ENCODE measurements at places on chromosomes 7 and 10. TPM values are rescaled to one million over a fixed set of nuclear protein-coding genes. Genes with fewer than 3 reads are reported as not detected.
A peak's percentile ranks its signal among the peaks of the same experiment; 100 is the strongest.

TET1 gene
- 4.7 TPM for polyA plus RNA-seq

C10orf105 gene
- 0.14 TPM for polyA plus RNA-seq

TUBB8 gene
- polyA plus RNA-seq, result not detected

KNDC1 gene
- 0.11 TPM for polyA plus RNA-seq

ANXA8L1 gene
- polyA plus RNA-seq, result 0.08 TPM

CHAT gene
- polyA plus RNA-seq, result not detected

GIMAP6 gene
- polyA plus RNA-seq, result not detected

FGFBP3 gene
- 0.40 TPM for polyA plus RNA-seq

DNA sequence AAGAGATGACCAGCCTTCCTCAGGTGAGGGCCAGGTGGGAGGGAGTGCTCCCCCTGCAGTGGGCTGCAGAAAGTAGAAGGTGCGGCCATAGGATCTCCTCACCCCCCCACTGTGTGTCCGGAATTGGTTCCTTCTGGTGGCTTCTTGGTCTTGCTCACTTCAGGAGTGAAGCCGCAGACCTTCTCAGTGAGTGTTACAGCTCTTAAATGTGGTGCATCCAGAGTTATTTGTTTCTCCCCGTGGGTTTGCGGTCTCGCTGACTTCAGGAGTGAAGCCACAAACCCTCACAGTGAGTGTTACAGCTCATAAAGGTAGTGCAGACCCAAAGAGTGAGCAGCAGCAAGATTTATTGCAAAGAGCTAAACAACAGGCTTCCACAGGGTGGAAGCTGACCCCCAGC, 90.3 kb upstream of the NPS start:
- no peak overlapping the region for H3K4me3 ChIP-seq
- no peak overlapping the region for H3K27ac ChIP-seq
- H3K36me3 ChIP-seq, result no peaks in the 10 kb centered on the region
- no peaks in the 10 kb centered on the region for H3K27me3 ChIP-seq

DNA sequence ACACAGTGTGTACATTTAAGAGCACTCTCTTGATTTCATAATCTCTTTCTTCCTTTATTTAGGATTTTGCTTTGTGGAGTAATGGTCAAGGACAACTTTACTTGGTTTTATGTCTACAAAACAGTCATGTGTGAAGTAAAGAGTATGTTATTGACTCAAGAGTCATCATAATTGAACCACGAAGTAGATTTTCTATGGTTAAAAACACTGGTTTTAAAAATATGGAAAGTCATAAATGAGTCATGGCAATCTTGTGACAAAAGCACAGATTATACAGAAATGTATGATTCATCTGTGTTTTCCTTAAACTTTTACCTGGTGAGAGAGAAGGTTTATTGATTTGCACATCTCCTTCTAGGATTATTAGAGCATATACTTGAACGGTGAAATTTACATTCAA, 969.7 kb downstream of the GATA3 start:
- H3K36me3 ChIP-seq, result no peaks in the 10 kb centered on the region
- no peak overlapping the region for H3K27ac ChIP-seq
- DNase-seq, result no peak
- no peak overlapping the region for H3K4me3 ChIP-seq
- H3K27me3 ChIP-seq, result no peaks in the 10 kb centered on the region
- no peaks in the 10 kb centered on the region for H3K4me1 ChIP-seq

GRCh38 chr10:13708256-13708990, 121.7 kb downstream of the PRPF18 start:
- peaks cover 25% of the 10 kb centered on the region for H3K4me1 ChIP-seq
- no peak for DNase-seq
- H3K27ac ChIP-seq, result peak overlapping the region; percentile 75

DNA sequence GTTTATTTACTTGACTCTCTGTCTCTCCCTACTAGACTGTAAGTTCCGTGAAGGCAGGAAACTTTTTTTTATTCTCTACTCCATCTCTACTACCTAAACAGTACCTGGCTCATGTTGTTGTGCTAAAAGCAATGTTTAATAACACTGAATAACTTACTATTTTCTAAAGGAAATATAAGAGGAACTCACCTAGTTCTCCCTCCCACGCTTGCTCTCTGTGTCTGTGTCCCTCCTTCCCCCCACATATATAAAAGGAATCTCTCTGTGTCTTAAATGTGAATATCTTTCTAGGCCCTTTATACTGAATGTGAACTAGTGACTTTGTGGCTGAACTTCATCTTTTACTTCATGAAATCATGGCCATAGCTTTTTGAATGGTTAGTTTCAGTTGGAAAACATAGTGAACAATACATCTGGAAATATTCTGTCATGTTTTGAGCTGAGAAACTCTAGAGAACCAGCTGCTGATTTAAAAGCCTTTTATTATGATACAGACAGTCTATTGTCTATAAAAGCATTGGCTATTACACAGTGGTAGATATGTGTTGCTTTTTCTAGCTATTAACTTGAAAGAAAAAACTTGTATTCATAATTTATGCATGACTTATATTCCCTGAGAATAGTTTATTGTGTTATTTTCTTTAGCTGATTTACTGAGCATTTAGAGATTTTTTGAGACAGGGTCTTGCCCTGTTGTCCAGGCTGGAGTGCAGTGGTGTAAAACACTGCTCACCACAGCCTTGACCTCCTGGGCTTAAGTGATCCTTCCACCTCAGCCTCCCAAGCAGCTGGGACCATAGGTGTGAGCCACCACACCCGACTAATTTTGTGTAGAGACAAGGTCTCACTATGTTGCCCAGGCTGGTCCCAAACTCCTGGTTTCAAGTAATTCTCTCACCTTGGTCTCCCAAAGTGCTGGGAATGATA, 42.5 kb downstream of the VCL start:
- no peak overlapping the region for H3K4me3 ChIP-seq
- H3K4me1 ChIP-seq, result peaks cover 7% of the 10 kb centered on the region
- DNase-seq, result no peak
- H3K36me3 ChIP-seq, result no peaks in the 10 kb centered on the region

DNA sequence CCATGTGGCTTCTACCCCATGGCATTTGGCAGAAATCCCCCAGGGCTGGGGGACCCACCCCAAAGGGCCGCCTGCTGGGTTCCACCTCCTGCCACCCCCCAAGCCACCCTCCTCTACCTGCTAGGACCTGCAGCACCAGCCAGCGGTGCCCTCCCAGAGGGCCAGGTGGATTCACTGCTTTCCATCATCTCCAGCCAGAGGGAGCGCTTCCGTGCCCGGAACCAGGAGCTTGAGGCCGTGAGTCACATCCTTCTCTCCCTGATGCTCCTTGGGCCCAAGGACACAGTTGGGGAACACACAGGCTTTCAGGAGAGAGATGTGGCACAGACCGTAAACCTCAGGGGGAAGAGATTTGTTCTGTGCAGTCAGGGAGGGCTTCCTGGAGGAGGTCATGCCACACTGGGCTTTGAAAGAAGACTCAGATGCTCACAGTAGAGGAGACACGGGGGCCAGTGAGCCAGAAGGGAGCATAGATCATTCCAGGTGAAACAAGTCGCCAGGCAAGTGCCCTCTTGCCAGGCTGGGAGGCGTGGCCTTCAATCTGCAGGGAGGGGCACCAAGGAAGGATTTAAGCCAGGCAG, 11.5 kb upstream of the SH2B2 start:
- no peaks in the 10 kb centered on the region for H3K36me3 ChIP-seq
- H3K4me3 ChIP-seq, result no peak overlapping the region

- H3K36me3 ChIP-seq, result no peaks in the 10 kb centered on the region
- H3K27ac ChIP-seq, result peak overlapping the region; percentile 19
- peak; percentile 78 for DNase-seq
Measured at GRCh38 chr10:21516242-21517131, 9.0 kb downstream of the SKIDA1 start.

DNA sequence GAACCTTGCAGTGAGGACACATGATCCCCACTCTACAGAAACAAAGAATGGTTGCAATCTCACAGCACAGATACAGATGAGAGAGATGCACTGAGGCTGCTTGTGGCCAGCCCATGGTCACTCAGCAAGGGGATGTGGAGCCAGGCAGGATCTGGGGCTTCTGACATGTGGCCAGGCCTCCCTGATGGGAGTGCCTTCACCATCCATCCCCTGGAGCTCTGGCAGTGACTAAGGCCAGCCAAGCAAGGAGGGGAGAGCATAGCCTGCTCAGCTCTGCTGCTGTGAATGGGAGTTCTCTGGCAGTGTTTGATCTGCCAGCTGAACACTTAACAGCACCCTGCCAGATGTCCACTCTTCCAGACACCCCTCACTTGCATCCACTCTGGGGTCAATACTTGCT, 19.8 kb downstream of the C10orf71 start:
- H3K4me1 ChIP-seq, result no peaks in the 10 kb centered on the region
- H3K27ac ChIP-seq, result no peak overlapping the region
- no peaks in the 10 kb centered on the region for H3K36me3 ChIP-seq
- no peak overlapping the region for H3K4me3 ChIP-seq

DNA sequence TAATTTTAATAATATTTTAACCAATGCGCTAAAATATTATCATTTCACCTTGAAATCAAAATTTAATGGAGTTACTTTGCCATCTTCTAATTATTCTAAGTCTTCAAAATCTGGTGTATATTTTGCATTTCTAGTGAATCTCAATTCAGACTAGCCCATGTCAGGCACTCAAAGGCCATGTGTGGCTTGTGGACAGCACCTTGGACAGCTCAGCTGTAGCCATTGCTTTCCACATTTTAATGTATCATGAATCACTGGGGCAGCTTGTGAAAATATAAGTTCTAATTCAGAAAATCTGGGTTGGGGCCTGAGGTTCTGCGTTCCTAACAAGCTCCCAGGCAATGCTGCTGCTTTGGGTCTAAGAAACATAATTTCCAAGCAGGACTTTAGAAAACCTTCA, 57.2 kb downstream of the MGAM2 start:
- no peaks in the 10 kb centered on the region for H3K36me3 ChIP-seq
- no peak overlapping the region for H3K27ac ChIP-seq
- no peak overlapping the region for H3K4me3 ChIP-seq
- no peaks in the 10 kb centered on the region for H3K4me1 ChIP-seq
- DNase-seq, result no peak
- H3K27me3 ChIP-seq, result no peaks in the 10 kb centered on the region

DNA sequence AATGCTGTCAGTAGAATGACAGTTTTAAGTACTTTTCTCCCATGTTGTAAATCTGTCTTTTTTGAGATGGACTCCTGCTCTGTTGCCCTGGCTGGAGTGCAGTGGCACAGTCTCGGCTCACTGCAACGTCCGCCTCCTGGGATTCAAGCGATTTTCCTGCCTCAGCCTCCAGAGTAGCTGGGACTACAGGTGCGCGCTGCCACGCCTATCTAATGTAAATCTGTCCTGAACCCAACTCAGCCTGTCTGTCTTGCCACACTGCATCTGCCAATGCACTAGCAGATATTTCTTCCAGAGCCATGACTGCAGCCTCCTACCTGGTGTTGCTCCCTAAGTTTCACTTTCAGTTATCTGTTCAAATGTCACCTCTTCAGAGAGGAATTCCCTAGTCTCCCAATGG, 264.1 kb downstream of the PHF14 start:
- no peak for DNase-seq
- H3K4me1 ChIP-seq, result no peaks in the 10 kb centered on the region
- no peak overlapping the region for H3K27ac ChIP-seq
- H3K4me3 ChIP-seq, result no peak overlapping the region
- no peaks in the 10 kb centered on the region for H3K27me3 ChIP-seq

DNA sequence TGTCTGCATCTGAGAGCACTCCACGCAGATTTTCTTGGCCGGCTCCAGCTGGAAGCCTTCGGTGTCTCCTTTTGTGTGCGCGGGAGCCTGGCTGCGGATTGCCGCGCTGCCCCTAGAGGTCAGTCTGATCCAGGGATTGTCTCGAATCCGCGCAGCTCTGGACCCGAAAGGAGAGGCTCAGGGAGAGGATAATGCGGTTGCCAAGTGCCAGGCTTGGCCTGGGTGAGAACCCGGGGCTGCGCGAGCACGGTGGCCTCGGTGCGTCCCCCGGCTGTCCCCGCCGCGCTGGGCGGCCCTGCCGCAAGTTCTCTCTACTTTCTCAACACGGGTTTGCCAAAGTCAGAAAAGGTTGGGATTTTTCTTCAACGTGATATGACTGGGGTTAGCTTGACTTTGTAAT, 140.9 kb downstream of the ADCYAP1R1 start:
- H3K4me1 ChIP-seq, result no peaks in the 10 kb centered on the region
- H3K36me3 ChIP-seq, result no peaks in the 10 kb centered on the region
- H3K27me3 ChIP-seq, result no peaks in the 10 kb centered on the region
- H3K4me3 ChIP-seq, result no peak overlapping the region
- peak; percentile 27 for DNase-seq

DNA sequence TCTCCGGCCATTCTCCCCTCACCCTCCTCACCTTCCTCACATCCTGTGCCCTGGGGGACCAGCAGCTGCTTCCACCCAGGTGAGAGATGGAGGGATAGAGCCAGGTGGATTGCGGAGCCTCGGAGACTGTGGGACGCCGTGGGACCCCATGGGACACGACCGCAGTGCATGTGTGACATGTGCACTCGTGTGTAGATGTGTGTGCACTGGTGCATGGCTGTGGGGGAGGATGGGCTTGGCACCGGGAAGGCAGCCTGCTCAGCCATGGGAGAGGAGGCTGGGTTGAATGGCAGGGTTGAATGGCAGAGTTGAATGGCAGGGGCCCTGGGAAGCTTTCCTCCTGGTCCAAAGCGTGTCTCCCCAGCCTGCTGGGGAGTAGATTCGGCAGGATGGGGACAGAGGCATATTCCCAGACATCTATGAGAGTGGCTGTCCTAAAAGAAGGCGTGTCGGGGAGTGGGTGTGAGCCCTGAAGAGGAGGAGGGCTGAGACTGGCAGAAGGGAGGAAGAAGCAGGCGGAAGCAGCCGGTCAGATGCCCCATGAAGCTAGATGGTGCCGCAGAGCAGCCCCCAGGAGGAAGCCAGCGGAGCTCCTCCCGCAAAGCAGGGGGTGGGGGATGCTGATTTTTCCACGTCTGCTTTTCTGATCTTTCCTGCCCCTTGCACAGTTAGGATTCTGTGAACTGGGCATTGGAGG, 815 bp downstream of the GIMAP8 start:
- no peaks in the 10 kb centered on the region for H3K27me3 ChIP-seq
- DNase-seq, result no peak

DNA sequence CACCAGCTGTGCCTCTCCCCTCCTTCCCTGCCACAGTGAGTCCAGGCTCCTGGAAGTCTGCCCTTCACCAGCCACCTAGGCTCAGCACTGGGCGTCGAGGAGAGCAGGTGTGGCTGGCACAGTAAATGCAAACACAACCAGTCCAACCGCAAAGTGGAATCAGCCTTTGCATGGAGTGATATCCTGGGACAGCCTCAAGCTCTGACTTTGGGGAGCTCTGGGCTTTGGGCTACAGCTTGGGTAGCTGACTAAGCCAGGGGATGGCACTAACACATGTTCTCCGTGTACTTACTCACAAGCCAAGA, 312.4 kb downstream of the KCNMA1 start:
- H3K4me3 ChIP-seq, result no peak overlapping the region
- H3K36me3 ChIP-seq, result no peaks in the 10 kb centered on the region
- no peaks in the 10 kb centered on the region for H3K27me3 ChIP-seq
- H3K27ac ChIP-seq, result no peak overlapping the region
- H3K4me1 ChIP-seq, result peaks cover 12% of the 10 kb centered on the region

- DNase-seq, result no peak
- H3K4me1 ChIP-seq, result peaks cover 20% of the 10 kb centered on the region
- no peaks in the 10 kb centered on the region for H3K27me3 ChIP-seq
- peak overlapping the region; percentile 29 for H3K27ac ChIP-seq
Measured at GRCh38 chr10:69332278-69333010, 54.1 kb downstream of the HK1 start.

- H3K4me1 ChIP-seq, result peaks cover 11% of the 10 kb centered on the region
- H3K4me3 ChIP-seq, result peak overlapping the region; percentile 48
- H3K27ac ChIP-seq, result peak overlapping the region; percentile 96
- no peaks in the 10 kb centered on the region for H3K36me3 ChIP-seq
- peak; percentile 88 for DNase-seq
Measured at GRCh38 chr10:72297281-72297804, 23.6 kb downstream of the DDIT4 start.

GRCh38 chr10:115665549-115665948, 572.4 kb downstream of the ATRNL1 start:
- H3K4me1 ChIP-seq, result no peaks in the 10 kb centered on the region
- no peaks in the 10 kb centered on the region for H3K36me3 ChIP-seq
- no peak overlapping the region for H3K4me3 ChIP-seq

GRCh38 chr10:74445493-74445892, 294.5 kb downstream of the ADK start:
- H3K4me3 ChIP-seq, result no peak overlapping the region
- H3K4me1 ChIP-seq, result no peaks in the 10 kb centered on the region
- no peak overlapping the region for H3K27ac ChIP-seq
